Stimulated activated CD4-positive, alpha-beta T cell treated with anti-CD3 and anti-CD28 coated beads, Interleukin-4, amount 100 ng/mL, for 48 hours (primary cell): ENCODE measurements at places on chromosomes 2 and 18.

DNA sequence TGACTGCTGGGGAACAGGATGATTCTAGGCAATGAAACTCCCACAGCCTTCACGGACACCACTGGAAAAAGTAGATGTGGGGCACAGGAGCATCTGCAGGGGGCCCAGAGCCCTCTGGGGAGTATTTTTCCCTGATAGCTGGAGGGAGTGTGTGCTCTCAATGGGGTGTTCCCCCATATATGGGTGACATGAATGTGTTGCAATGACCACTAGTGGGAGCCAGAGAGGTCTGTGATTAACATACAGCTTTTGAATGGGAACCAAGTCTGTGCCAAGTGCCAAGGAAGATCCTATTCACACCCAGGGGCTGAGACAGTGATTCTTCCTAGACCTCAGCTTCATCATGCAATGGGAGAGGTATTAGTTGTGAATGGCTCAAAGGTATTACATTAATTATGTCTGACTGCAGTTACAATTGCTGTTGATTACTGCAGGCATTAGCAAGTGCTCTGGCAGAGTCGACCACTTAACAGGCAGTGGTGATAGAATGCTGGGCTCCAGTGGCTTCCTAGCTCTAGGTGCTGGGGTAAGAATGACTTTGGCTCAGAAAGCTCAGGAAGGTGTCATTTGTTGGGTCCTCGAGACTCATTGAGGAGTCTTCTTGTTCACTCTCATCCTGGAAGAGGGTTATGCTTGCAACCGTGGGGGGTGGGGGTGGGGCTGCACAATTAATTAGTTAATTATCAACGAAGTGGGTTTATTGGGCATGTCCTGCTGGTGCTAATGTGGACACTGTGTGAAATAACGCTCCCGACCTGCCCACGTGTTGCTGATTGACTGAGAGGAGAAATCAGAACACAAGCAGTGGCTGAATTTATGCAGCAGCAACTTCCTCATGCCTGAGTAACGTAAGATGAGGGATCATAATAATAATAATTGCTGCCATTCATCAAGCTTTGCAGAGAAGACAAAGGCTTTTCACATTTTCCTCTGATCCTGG is 194.1 kb downstream of the CLIP4 start:
- DNase-seq: peak; percentile 41

- DNase-seq: no peak
Measured at GRCh38 chr2:63673865-63674533, 85.2 kb downstream of the MDH1 start.

GRCh38 chr18:69871363-69871762 is 76.3 kb downstream of the CD226 start:
- no peak for DNase-seq

DNA sequence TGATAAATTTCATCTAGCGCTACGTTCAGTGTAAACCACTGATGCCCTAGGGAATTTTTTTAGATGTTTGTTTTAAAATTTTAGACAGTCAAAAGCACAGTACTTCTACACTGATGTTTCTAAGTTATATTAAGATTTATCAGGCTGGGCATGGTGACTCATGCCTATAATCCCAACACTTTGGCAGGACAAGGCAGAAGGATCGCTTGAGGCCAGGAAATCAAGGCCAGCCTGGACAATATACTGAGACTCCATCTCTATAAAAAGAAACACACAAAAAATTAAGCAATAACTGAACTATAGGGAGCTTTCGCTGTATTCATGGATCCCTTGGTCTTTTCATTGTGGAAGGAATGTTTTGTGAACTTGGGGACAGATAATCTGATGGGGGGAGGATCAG is 50.6 kb upstream of the MAPRE2 start:
- no peak for DNase-seq

DNA sequence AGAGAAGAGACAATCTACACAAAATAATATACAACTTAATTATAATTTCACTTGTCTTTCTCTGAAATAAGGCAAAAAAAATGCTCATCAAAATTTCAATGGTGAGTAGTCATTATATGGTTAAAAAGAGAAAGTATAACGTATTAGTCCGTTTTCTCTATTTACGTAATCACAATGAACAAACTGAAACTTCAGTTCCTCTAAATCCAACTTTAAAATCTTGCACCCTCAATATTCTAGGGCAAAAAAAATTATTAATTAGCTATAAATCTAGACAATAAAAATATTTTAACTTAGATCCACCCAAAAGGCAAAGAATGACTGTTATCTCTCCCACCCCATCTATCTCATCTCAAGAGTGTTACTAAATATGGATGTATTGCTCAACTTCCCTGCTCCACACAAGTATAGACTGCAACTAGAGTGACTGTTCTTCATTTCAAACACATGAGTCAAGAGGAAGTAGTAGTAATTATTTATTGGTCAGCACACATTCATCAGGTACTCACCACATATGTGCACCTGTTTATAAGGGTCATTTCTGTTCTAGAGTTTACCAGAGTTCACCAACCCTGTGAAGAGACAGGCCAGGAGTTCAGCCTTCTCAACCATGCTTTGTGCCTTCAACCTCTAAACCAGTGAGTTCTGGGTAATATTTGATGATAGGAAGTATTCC is 36.4 kb downstream of the STK39 start:
- no peak for DNase-seq

DNA sequence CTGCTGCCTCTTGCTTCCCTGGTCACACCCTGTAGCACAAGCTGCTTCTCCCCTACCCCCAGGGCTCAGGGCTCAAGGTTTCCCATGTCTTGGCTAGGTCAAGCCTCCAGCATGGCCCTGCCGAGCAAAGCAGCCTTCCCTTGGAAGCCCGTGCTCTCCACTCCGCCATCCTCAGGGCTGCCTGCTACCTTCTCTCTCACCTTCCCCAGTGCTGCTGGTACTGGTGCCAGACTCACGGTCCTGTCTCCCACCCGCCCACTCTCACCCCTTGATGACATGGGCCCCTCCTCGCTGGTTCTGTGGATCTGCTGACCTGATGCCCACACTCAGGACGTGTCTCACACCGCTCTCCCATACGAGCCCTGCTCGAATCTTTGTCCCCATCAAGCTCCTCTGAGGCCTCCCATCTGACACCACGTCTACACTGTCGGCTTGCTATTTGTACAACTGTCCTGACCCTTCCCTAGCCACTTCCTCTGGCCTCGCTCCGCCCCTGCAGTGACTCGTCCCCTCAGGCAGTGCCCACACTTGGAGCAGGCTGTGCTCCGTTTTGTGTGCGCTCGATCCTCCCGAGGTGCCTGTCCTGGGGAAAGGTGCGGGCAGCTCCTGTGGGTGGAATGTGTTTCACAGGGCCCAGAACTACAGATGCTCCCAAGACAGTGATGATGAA is 49.9 kb downstream of the ZAP70 start:
- no peak for DNase-seq

- DNase-seq: no peak
Measured at GRCh38 chr2:226669249-226669648, 130.4 kb downstream of the IRS1 start.

DNA sequence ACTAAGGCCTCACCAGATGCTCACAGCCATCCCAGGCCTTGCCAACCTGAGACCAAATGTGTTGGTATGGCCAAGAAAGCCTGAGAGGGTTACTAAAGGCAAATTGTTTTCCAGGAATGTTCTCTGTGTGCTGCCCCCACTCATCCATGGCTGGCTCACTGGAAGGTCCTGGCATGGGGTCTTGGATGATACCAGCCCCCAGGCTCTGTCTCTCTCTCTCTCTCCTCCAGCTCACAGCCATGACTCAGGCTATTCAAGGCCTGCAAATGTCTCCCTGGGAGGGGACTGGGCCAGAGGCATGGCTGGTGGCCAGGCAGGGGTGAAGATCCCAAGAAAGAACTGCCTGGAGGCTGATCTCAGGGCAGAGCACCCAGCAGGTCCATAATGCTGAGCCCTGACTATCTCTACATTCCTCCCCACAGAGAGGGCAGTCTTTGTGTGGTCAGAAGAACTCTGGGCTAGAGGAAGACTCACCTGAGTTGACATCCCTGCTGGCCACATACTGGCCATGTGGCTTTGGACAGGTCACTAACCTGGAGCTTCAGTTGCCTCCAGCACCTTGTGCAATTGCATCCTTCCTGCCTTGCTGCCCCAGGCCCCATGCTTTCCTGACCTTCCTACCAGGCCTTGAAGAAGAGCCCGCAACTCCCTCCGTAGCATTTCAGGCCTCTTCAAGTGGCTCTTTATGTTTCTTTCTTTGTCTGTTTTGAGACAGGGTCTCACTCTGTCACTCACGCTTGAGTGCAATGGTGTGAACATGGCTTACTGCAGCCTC is 150.4 kb downstream of the ZFP36L2 start:
- DNase-seq: no peak

DNA sequence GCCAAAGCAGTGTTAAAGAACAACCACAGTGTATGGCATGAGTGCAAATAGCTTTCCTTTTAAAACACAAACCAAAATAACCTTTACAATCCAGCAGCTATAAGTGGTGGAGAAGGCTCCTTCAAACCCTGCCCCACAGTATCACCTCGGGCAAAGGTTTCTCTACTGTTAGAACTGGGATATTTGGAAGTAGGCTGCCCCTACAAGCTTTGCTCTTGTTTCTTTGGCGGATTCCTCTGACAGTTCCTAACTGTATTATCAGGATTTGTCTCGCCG is 214.8 kb downstream of the ZNF521 start:
- no peak for DNase-seq

DNA sequence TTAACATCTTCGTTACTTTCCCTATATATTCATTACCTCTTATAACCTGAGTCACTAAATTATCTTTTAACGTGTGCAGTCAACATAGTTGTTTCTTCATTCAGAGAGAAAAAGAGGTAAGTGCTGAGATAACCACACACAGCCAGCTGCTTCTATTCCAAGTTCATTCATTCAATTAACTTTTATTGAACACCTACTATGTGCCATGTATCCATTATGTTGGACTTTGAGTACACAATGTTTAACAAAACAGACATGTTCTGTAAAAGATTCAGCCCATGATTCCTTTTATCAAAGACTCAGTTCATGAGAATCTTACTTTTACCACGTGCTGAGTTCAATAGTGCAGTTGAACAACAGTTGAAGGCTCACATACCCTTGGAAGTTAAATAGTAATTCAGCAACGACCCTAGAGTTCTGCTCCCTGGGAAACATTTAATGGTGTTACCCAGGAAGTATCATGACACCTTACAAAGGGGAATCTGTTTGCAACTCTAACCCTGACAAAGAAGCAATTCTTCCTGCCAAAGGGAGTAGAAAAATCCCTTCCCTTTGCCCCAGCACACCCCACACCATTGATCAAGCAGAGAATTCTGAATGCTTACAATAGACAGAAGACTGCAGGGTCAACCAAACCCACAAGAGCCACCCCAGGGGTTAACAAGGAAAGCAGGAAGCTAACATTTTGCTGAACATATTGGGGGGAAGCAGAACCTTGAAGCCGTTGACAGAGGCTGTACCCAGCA is 595.8 kb downstream of the STK39 start:
- DNase-seq: no peak

GRCh38 chr2:36380624-36381481 is 25.3 kb downstream of the CRIM1 start:
- DNase-seq: no peak

DNA sequence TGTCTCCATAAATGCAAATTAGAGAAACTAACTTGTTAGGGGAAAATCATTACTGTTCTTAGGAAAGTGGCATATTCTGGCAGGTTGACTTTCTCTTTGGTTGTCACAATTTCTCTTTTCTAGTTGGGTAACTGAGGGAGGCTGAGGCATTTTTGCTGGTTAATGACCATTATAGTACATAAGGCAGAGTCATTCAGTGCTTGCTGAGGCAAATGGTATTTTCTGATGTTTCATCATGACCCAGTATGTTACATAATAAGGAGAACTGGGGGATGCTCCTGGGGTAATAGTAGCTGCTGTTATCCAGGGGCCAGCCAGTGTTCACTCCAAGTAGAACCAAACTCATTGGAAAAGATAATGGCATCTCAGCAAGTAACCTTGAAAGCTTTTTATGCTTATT is 62.3 kb downstream of the ITGA6 start:
- DNase-seq: no peak

- no peak for DNase-seq
Measured at GRCh38 chr2:54364409-54364808, 91.7 kb upstream of the SPTBN1 start.

- DNase-seq: no peak
Measured at GRCh38 chr2:98869870-98870269, 66.2 kb downstream of the CRACDL start.

DNA sequence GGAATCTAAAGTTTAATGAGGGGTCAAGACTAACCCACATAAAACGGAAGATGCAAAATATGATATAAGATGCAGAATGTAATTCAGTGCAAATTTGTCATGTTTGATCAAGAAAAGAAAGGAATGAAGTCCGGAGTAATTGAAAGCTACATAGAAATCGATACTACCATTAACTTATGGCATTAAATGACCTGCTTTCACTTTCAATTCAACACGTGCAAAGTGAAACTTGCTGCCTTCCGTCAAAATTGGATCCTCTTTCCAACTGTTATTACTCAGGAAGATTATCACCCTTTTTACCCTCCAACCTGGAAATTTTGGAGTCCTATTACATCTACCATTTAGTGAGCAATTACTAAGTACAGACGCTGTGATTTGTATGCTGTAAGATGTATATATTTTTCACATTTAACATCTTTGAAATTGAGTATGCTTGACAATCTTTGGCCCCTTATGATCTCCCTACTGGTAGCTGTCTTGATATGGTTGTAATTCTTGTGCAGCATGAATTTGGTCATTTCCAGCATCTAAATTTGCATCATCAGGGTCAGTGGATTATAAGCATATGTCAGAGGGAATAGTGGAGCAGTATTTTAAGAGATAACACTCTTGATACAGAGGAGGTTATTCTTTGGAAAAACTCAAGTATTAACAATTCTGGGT is 18.6 kb downstream of the UNC80 start:
- DNase-seq: no peak

DNA sequence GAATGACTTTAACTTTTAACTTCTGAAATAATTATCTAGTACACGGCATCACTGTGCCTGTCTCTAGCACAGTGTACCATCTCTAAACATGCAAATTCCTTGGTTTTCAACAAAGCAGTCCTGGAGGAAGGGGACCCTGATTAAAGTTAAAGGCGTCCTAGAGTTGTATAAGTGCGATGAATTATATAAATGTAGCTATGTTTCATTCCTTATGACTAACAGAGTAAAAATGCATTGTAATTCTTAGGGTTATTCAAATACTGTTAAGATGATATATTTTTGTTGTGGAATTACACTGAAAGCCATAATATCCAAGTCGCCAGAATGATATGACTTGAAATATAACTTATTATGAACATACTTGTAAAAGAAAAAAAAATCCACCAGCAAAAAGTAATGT is 544.9 kb upstream of the LINC00305 start:
- no peak for DNase-seq

DNA sequence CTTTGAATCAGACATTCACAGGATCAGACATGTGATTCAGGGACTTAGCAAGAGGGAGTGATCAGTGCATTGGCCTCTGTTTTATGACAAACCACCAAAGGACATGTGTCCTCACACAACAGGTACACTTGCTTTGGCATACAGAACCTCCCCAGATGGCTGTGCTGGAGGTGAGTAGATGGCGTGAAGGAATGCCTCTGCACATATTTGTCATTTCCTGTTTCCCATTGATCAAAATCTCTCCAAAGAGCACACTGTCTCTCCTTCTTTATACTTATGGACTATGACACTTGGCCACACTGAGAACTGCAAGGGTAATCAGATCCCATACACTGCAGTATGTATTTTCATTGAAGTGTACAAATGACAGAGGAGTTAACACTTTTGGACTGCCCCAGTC is 927.6 kb downstream of the TSN start:
- no peak for DNase-seq
